ENCODE measurements at places on chromosomes 2 and 18. TPM values are rescaled to one million over a fixed set of nuclear protein-coding genes. Genes with fewer than 3 reads are reported as not detected.

- DNase-seq = no peak
Observed at GRCh38 chr2:219430633-219431615, 3.7 kb upstream of the SPEG start.

- DNase-seq = no peak
Observed at GRCh38 chr2:10548626-10549025, 100.5 kb upstream of the ODC1 start.

The PTH2R gene
- total RNA-seq = not detected

DNA sequence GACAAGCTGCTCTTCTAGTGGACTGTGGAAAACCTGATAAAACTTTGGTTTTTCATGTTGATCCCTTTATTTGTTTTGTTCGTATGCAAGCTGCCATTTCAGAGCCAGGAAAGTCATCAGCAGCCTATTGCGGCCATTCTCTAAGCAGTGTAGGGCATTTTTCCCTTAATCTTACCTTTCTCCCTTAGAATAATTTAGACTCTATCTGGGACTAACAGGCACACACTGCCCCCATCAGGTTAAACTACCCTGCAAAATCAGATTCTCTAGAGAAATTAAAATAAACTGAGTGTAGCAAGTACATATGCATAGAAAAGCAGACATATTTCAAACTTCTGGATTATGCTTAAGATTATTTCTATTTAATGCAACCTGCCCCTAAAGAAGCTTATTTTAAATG is 347.5 kb downstream of the METTL4 start:
- DNase-seq = no peak

GRCh38 chr2:123916051-123916450 is 109.0 kb upstream of the CNTNAP5 start:
- no peak for DNase-seq

All from activated T-cell treated with anti-CD3 and anti-CD28 coated beads, Interleukin-2, amount 50 U/mL, for 4 hours (primary cell).